ENCODE measurements at places on chromosomes 7 and 10.

DNA sequence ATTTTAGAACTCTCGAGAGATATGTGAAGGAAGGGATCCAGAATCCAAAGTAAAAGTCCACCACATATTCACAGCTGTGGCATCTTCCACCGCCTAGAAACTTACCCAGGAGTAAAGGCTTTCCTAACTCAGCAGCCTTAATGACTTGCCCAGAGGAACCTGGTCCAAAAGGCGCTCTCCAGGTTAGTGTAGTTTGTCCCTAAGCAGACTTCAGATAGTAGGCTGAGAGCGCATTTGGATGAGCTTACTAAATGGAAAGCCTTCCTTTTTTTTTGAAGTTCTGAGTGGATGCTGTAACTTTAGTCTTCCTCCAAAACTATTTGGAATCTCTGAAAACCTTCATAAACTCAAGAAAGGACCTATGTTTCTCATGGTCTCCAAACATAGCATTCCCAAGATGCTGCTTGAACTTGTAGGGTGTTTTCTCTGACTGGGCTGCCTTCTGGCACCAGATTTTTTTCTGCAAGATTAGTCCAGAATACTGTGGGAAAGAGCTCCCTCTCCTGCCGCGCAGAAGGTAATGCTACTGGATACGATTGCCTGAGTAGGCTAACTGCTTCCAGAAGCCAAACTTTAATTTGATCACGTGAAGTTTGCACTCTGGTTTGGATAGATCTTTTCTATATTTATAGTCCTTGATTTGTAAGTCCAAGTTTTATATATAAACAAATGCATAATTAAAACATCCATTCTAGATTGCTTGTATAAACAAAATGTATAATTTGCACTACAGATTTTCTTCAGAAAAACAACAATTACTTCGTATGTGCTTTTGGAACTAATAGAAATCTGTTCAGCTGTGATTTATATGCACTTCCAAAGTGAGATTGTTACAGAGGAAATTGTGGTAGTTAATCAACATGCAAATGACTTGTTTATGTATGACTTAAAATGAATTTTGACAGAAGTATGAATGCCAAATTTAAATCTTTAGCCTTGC, 19.6 kb upstream of the GPR37 start:
- DNase-seq = no peak

GRCh38 chr10:100566561-100566960, 30.8 kb downstream of the HIF1AN start:
- DNase-seq = no peak

- DNase-seq = peak; percentile 13
These were observed 2.4 kb upstream of the CNOT4 start for GRCh38 chr7:135512135-135512887.

DNA sequence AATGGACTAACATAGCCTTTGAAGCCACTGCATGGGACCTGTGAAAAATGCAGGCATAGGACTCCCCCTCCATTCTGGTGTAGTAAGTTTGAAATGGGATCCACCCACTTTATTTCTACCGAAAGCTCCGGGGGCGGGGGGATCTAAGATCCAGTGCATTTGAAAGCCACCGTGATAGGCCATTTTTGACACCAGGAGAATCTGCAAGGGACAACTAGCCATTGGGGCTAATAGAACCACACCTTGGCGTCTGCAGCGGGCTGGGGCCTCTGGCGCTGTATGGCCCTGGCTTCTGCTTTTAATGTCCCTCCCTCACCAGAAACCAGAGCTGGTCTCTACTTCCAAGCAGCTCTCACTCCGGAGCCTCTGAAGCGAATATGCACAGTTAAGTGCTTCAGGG, 60.1 kb upstream of the GPR26 start:
- no peak for DNase-seq

GRCh38 chr10:51230887-51231585, 156.7 kb downstream of the PRKG1 start:
- DNase-seq = no peak

GRCh38 chr7:6290319-6290741, 17.9 kb upstream of the CYTH3 start:
- no peak for DNase-seq

DNA sequence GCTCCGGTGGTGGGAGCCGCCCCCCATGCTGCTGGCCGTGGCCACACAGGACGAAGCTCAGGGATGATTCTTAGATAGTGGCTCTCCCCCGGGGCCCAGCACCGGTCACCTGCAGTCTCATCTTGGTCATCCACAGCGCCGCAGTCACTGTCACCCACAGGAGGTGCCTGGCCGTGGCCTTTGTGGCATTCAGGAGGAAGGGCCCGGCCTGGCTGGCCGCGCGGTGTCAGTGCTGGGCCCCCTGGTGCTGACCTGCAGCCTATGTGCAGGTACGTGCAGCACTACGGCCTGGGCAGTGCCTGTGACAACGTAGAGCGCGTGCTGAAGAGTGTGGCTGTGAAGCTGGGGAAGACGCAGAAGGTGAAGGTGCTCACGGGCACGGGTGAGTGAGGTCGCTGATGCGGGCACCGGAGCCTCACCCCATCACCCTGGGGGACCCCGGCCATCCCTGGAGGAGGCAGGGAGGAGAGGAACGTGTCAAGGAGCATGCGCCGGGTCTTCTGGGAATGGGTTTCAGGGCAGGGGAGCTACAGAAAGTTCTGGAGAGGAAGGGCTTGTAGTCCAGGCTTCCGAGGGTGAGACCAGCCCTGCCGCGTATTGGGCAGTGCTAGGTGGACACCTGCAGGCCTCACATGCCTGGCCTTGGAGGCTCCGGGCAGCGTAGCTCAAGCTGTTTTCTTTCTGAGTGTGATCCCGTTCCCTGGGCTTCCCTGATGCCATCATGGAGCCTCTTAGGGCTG, 5.0 kb downstream of the SPRN start:
- DNase-seq = no peak

All from stimulated activated naive CD8-positive, alpha-beta T cell treated with anti-CD3 and anti-CD28 coated beads, Interleukin-15, amount 100 ng/mL, for 72 hours (primary cell).